Testis (tissue), 5 donors: ENCODE measurements at places on chromosomes 3 and 15. TPM values are rescaled to one million over a fixed set of nuclear protein-coding genes. Genes with fewer than 3 reads are reported as not detected.

GRCh38 chr15:78179286-78179840 lies 30.2 kb downstream of the IDH3A start:
- H3K4me1 ChIP-seq = peaks cover 2% of the 10 kb centered on the region
- DNase-seq = no peak
- no peak overlapping the region for H3K4me3 ChIP-seq
- H3K36me3 ChIP-seq = no peaks in the 10 kb centered on the region
- H3K27me3 ChIP-seq = no peaks in the 10 kb centered on the region
- H3K27ac ChIP-seq = no peak overlapping the region

- no peak for DNase-seq
- no peaks in the 10 kb centered on the region for H3K36me3 ChIP-seq
- no peak overlapping the region for H3K27ac ChIP-seq
- H3K27me3 ChIP-seq = no peaks in the 10 kb centered on the region
- no peaks in the 10 kb centered on the region for H3K4me1 ChIP-seq
Measured at GRCh38 chr3:41888368-41889076, 73.4 kb downstream of the ULK4 start.

- DNase-seq = peak; percentile 59
- no peak overlapping the region for H3K27ac ChIP-seq
- no peak overlapping the region for H3K4me3 ChIP-seq
- no peaks in the 10 kb centered on the region for H3K27me3 ChIP-seq
- H3K4me1 ChIP-seq = no peaks in the 10 kb centered on the region
- no peaks in the 10 kb centered on the region for H3K36me3 ChIP-seq
Measured at GRCh38 chr3:39485547-39485946, 18.1 kb downstream of the MOBP start.

- H3K36me3 ChIP-seq = no peaks in the 10 kb centered on the region
- no peak for DNase-seq
- no peaks in the 10 kb centered on the region for H3K27me3 ChIP-seq
- H3K27ac ChIP-seq = no peak overlapping the region
- H3K4me3 ChIP-seq = no peak overlapping the region
Measured at GRCh38 chr15:100092034-100092433, 249.7 kb downstream of the ADAMTS17 start.

- peak overlapping the region; percentile 71 for H3K27ac ChIP-seq
- no peaks in the 10 kb centered on the region for H3K27me3 ChIP-seq
- no peak overlapping the region for H3K4me3 ChIP-seq
- H3K36me3 ChIP-seq = no peaks in the 10 kb centered on the region
Measured at GRCh38 chr15:101045236-101045646, 126.1 kb downstream of the LRRK1 start.

DNA sequence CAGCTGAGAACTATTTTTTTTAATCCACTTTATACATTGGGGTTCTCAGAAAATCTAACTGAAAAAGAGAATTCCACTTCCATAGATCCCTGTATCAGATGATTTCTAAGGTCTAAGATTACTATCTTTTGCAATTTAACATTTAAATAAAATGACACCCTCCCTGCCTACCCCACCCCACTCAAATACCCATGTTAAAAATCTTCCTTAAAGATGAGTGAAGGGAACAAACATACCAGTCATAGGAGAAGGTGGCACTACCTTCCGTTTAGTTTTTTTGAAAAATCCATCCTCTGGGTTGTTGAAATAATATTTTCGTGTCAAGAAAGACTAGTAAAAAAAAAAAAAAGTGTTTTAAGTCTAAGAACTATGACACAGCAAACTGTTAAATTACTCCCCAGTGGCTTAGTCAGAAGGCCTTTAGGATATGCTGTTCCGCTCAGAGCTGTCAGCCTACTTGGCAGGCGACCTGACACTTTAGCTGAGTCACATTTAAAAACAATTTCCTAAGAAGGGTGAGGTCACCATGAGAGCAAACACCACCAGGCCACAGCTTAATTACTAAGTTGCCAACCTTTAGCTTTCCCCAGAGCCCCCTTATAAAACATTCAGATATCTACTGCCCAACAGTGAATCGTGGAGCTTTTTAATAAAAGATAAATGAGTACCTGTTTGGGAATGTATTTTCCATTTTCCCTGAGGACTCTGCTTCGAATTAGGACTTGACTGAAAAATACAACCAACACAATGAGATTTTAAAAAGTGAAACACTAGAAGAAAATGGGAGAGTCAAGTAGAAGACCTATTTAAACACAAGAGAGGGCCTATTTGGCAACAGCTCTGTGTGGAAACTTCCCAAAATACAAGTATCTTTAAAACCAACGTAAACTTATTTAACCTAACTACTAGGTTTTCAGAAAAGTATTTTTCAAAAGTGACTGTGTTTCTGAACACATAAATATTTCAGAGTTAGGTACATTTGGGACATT lies 9.6 kb downstream of the EMC3 start:
- no peaks in the 10 kb centered on the region for H3K36me3 ChIP-seq
- no peak overlapping the region for H3K4me3 ChIP-seq
- H3K4me1 ChIP-seq = no peaks in the 10 kb centered on the region
- peak; percentile 64 for DNase-seq
- H3K27me3 ChIP-seq = no peaks in the 10 kb centered on the region
- H3K27ac ChIP-seq = no peak overlapping the region

GRCh38 chr3:30549600-30549999 lies 56.8 kb upstream of the TGFBR2 start:
- no peak for DNase-seq
- H3K27me3 ChIP-seq = no peaks in the 10 kb centered on the region
- H3K27ac ChIP-seq = no peak overlapping the region
- H3K4me3 ChIP-seq = no peak overlapping the region
- no peaks in the 10 kb centered on the region for H3K36me3 ChIP-seq

- H3K4me1 ChIP-seq = no peaks in the 10 kb centered on the region
- DNase-seq = no peak
- H3K36me3 ChIP-seq = no peaks in the 10 kb centered on the region
- H3K27ac ChIP-seq = no peak overlapping the region
- H3K4me3 ChIP-seq = no peak overlapping the region
- H3K27me3 ChIP-seq = no peaks in the 10 kb centered on the region
Measured at GRCh38 chr3:35709691-35710090, 70.4 kb downstream of the ARPP21 start.

DNA sequence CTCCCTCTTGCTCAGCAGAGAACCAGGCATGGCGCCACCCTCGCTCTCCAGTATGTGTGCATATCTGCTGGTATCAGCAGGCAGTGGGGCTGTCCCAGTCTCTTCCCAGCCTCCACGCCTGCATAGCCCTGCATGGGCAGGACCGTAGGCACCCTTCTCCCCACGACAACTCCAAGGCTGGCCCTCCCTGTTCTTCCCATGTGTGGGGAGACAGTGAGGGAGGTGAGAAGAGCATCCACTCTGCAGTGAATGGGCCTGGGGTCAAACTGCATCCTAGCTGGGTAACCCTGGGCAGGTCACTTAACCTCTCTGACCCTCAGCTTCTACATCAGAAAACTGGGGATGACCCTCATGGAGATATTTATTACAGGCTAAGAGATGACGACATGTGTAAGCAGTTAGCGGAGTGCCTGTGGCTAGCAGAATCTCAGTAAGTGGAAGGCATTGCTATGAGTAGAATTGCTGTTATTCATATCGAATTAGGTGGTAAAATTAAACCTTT lies 13.3 kb upstream of the SSUH2 start:
- no peaks in the 10 kb centered on the region for H3K27me3 ChIP-seq
- no peak overlapping the region for H3K4me3 ChIP-seq
- H3K27ac ChIP-seq = peak overlapping the region; percentile 60

- no peak overlapping the region for H3K27ac ChIP-seq
- no peak for DNase-seq
- H3K4me3 ChIP-seq = no peak overlapping the region
- no peaks in the 10 kb centered on the region for H3K36me3 ChIP-seq
- H3K4me1 ChIP-seq = no peaks in the 10 kb centered on the region
Measured at GRCh38 chr15:38687340-38687739, 122.7 kb upstream of the RASGRP1 start.

GRCh38 chr3:70737666-70738290 lies 425.3 kb upstream of the MDFIC2 start:
- H3K27ac ChIP-seq = no peak overlapping the region
- DNase-seq = no peak
- H3K4me1 ChIP-seq = no peaks in the 10 kb centered on the region
- H3K27me3 ChIP-seq = no peaks in the 10 kb centered on the region
- H3K4me3 ChIP-seq = no peak overlapping the region
- no peaks in the 10 kb centered on the region for H3K36me3 ChIP-seq

GRCh38 chr3:45109771-45110508 lies 36.2 kb downstream of the CDCP1 start:
- no peaks in the 10 kb centered on the region for H3K27me3 ChIP-seq
- H3K36me3 ChIP-seq = no peaks in the 10 kb centered on the region
- H3K4me1 ChIP-seq = no peaks in the 10 kb centered on the region

Gene SI
- total RNA-seq = 1.5 TPM

Gene PROK2
- total RNA-seq = 4.9 TPM
